RWPE1 (cell line): ENCODE measurements at places on chromosomes 16 and 17.

GRCh38 chr17:61593426-61593825 is 2.4 kb upstream of the NACA2 start:
- DNase-seq = no peak

- DNase-seq = no peak
Observed at GRCh38 chr17:33517746-33518145, 224.7 kb upstream of the ASIC2 start.

GRCh38 chr17:8408371-8408770 is 10.7 kb upstream of the RNF222 start:
- DNase-seq = peak; percentile 68

GRCh38 chr17:11935734-11936406 is 61.4 kb downstream of the ZNF18 start:
- peak; percentile 40 for DNase-seq

DNA sequence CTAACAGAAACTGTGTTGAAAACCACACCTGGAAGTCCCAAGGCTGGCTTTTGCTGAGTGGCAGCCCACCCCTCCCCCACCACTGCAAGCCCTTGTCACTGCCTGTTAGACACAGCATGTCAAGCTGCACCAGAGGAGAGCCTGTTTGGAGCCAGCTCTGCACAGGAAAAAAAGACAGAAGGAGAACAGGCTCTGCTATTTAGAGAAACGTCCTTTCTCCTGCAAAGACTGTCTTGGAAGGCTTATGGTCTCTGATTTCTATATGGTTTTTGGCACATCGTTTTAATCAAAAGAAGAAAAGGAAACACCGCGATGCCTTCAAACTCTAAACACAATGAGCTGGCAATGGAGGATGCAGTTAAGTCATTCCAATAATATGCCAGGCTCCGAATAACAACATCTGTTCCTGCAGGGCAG is 275.5 kb downstream of the MAP2K4 start:
- DNase-seq = no peak

DNA sequence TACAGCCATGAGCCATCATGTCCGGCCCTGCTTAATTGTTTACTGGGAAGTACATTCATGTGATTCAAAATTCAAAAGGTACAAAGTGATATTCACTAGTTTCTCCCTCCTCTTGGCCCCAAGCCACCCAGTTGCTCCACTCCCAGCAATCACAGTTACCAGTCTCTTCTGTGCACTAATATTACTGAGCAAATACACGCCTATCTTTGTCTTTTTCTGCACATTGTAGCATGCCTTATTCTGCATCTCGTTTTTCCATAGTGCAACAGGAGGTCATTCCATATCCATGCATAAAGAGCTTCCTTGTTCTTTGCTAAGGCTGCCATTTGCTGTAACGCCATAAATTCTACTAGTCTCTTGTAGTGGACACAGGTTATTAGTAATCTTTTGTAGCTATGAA is 2.2 kb upstream of the ALOX15 start:
- no peak for DNase-seq

DNA sequence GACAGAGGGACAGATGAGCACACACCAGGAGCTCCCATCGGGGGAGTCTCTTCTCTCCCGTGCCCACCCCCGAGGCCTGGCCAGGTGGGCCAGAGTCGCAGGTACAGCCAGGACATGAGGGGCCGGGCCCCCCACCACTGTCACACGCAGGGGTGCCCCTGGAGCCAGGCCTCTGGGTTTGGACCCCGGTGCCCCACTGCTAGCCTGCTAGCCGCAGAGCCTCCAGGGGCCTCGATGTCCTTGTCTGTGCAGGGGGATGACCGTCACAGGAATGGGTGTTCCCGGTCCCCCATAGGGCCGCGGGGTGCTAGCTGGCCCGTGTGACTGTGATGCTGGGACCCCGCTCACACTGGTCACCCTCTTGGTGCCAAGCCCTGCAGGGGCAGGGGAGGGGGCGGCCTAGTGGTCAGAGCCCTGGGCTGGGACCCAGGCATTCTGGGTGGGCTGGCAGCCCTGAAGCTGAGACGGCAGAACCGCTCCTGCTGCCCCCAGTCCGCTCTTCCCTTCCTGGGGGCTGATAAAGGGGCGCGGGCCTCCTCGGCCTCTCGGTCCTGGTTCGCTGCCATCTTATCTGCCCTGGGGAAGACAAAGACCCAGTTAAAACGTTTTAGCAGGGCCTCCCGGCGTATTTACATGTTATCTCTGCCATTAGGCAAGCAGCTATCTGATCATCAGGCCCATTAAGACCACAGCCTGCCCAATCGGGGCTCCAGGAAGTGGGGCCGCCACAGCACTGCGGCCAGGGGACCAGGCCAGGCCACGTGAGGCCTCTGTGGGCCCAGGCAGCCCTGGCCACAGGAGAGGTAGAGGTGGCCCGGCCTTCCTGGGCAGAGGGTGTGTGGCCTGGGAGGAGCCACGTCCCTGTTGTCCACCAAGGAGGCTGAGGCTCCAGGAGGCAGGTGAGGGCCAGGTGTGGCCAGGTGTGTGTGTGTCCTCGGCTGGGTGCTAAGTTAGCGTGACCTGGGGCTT is 57.2 kb upstream of the ZC3H18 start:
- no peak for DNase-seq
